ENCODE measurements at places on chromosomes 13 and 19. TPM values are rescaled to one million over a fixed set of nuclear protein-coding genes. Genes with fewer than 3 reads are reported as not detected.

LYPD5 gene
- polyA plus RNA-seq: not detected

DNA sequence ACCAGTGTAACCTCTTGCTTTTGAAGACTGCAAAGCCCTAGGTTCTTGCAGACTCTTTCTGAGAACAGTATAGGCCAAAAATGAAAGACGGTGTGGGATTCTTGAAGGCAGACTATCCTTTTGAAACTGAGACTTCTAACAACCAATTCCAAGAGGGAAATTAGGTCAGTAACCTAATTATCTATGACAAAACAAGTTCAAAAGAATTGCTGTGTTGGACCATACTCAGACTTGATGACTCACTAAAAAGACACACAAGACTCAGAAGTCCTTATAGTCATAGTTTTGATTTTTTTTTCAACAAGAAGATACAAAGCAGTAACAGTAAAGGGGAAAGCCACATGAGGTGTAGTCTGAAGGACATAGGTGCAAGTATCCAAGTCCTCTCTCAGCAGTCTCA is 624.0 kb upstream of the GPC6 start:
- no peak for DNase-seq

DNA sequence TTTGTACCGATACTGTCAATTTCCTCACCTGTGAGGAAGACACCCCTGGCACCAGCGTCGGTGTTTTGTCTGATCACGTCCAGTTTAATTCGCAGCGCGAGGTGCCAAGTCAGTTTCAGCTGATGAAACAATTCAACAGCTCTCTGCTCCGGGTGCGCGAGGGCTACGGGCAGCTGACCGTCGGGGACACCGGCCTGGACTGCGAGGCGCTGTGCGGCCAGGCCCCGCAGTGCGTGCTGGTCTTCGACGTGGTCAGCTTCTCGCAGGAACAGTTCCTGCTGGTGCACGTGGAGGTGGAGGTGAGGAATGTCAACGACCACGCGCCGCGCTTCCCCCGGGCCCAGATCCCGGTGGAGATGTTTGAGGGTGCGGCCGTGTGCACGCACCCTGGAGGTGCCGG is 171.5 kb downstream of the OLFM4 start:
- DNase-seq: no peak

- no peak for DNase-seq
Measured at GRCh38 chr13:21461131-21461530, 2.0 kb upstream of the ZDHHC20 start.

DNA sequence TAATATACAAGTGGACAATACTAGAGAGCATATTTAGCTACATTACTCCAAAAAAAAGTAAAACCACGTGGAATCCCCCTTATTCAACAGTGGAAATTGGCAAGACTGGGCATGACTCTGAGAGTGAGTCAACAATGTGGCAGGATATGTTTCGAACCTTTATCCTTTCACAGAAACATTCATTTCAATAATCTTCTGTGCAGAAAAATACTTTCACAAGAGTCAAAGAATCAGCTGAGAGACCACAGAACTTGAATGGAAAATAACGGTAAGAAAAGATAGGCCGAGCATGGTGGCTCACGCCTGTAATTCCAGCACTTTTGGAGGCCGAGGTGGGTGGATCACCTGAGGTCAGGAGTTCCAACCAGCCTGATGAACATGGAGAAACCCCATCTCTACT is 25.1 kb upstream of the CD70 start:
- no peak for DNase-seq

- no peak for DNase-seq
Measured at GRCh38 chr13:32267836-32268439, 47.2 kb downstream of the ZAR1L start.

DNA sequence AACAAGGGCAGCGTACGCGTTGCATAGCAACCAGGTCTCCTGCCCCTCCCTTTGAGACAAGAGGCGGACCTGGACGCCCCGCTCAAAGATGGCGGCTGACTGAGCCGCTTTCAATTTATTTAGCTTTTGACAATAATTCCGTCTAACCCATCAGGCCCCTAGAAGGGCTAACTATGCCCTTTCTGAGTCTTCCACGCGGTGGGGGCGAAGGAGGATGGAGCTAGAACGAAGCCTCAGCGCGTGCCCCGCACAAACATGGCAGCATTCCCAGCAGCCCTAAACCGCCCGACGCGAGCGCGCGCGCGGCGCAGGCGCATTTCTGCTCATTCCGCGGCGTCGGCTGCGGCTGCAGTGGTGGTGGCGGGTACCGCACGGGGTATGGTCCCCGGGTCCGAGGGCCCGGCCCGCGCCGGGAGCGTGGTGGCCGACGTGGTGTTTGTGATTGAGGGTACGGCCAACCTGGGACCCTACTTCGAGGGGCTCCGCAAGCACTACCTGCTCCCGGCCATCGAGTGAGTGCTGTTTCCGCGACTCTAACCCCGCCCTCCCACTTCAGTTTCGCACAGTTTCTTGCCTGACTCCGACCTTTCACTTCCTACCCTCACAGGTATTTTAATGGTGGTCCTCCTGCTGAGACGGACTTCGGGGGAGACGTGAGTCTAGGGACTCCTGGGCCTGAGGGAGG is at the start of gene MED25:
Gene MED25, plus strand, starts transcription at position 326 of the 685 bp plus-strand sequence. Its CDS starts 53 bp downstream, at position 379.
- peak; percentile 95 for DNase-seq

- no peak for DNase-seq
Measured at GRCh38 chr13:90706631-90707030, 640.9 kb upstream of the MIR17HG start.

DNA sequence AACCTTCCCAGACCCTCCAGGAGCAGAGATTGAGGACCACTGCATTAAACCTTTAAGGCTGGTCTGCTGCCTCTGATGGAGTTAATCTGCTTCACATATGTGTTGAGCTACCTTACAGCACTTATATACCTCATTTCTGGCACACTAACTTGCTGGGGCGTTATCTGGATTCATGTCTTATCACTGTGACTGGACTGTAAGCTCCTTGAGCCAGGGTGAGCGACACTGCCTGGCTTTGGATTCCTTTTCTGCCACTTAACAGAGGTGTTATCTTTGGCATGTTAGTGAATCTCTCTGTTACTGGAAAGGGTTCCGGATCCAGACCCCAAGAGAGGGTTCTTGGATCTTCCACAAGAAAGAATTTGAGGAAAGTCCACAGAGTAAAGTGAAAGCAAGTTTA is 69.8 kb upstream of the RGCC start:
- no peak for DNase-seq
